ENCODE measurements at places on chromosomes 1 and 21.

DNA sequence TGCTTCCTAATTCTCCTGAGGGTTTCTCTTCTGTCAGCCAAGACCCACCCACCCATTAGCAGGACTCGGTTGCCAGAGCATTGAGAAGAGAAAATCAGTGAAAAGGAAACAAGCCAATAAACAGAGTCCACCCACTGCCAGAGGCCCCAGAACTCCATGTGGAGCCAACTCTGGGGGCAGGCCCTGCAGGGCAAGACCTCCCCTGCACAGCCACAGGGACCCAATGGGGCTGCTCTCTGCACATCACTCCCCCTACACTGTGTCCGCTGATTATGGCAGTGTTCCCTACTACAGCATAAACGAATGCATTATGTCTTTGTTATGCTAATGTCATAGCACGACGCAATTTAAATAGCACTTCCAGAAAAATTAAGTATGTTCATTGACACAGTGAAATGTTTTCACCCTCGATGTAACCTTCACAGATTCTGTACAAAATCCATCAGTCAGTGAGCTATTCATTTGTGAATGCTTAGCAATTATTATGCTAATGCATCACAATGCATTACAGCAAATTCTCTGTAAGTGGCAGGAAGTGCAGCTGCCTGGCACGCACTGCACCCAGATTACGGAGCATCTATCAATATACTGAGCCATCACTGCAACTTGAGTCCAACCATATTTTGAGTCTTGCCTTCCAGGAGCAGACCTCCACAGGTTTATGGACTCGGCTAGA is 56.4 kb downstream of the GRIK3 start:
- no peak for DNase-seq

GRCh38 chr1:177569476-177569875 is 398.7 kb downstream of the BRINP2 start:
- DNase-seq, result no peak

GRCh38 chr1:156444407-156445001 is 56.1 kb downstream of the MEF2D start:
- DNase-seq, result no peak

- no peak for DNase-seq
Observed at GRCh38 chr1:39727221-39727931, 11.3 kb upstream of the PPIE start.

- no peak for DNase-seq
Observed at GRCh38 chr1:55611123-55611522, 396.0 kb upstream of the USP24 start.

DNA sequence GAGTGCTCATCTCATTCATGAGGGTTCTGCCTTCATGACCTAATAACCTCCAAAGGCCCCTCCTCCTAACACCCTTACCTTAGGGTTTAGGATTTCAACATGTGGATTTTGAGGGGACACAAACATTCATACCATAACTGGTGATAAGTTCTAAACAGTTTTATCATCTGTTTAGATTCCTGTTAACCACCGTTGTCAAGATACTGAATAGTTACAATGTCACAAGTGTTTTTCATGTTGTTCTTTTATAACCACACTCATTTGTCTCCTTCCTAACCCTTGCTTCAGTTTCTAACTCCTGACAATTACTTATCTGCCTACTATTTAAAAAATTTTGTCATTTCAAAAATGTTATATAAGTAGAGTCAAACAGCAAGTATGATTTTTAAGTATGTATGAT is 86.0 kb downstream of the NCAM2 start:
- DNase-seq, result no peak

DNA sequence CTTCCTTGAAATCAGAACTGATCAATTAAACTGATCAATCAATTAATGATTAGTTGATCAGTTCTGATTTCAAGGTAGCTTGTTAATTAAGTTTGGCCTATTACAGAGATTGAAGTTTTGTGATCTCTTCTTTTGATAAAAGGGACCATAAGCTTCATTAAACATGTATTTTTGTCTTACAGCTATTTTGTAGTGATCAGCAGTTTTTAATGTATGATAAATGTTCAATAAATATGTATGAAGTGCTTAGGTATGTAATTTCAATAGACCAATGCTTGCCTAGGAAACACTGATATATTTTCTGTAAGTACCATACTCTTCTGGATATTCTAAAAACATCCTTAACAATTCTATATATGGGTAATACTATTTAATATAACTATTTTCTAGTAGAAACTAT is 569.6 kb downstream of the BRINP3 start:
- no peak for DNase-seq

GRCh38 chr21:16437586-16437985 is 707.8 kb downstream of the USP25 start:
- no peak for DNase-seq

DNA sequence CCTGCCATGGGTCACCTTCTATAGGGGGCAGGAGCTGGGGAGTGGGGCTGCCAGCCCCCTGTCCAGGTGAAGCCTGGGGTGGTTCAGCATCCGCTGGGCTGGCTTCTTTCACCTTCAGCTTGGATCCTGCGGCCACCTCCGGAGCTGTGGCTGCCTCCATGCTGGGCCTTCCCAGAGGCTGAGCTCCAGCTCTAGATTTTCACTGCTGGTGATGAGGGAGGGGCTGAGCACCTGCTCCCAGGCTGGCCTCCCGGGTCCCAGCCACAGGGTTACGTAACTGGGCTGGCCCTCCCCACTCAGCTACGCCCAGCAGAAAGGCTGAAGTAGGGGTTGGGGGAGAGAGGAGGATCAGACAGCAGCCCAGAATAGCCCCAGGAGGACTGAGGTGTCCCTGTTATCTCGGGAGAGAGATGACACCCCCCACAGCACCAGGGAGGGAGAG is at the start of gene MYBPHL:
TSS of gene MYBPHL (minus strand) at position 180 of the 442 bp plus-strand sequence. CDS start at position 160, 20 bp downstream.
- no peak for DNase-seq

GRCh38 chr1:232471250-232471649 is 158.7 kb downstream of the SIPA1L2 start:
- DNase-seq, result no peak

DNA sequence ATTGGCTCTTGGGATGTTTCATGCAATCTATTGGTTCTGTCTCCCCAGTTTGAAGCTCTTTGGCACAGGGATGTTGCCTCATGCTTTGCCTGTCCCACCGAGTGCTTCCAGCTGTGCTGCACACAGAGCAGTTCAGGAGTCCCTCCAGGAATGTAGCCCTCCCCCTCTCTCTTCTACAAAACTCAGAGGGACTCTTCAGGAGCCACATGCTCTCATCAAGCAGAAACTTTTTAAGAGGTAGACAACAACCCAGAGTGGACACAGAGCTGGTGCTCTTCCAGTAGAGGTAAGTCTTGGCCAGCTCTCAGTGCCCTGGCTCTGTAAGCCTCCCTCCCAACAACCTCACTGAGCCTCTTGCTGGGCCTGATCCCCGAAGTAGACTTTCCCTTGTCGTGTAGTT is 11.6 kb upstream of the ZNF697 start:
- DNase-seq, result peak; percentile 33

DNA sequence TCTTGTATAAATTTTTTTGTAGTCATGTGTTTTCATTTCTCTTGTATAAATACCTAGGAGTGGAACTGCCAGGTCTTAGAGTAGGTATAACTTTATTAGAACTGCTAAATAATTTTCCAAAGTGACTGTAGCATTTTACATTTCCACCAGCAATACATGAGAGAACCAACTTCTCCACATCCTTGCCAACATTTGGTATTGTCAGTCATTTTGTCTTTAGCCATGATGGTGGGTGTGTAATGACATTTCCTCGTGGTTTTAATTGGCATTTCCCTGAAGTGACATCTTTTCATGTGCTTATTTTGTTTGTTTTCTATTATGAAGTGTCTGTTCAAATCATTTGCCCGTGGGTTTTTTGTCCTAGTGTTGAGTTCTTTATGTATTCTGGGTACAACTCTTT is 29.7 kb downstream of the ZBTB8A start:
- DNase-seq, result no peak

DNA sequence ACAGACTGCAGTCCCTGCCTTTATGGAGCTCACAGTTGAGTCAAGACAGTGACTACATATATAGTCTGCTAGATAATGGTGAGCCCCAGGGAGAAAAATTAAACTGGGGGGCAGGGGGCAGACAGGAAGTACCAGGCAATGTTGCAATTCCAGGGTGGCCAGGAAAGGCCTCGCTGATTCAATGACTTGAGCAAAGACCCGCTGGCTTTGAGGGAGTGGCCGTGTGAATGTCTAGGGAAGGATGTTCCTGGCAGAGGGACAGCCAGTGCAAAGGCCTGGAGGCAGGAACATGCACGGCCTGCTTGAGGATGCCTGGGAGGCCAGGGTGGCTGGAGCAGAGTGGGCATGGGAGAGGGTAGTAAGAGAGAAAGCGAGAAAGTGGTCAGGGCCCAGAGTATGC is 23.0 kb upstream of the EPHA8 start:
- no peak for DNase-seq

DNA sequence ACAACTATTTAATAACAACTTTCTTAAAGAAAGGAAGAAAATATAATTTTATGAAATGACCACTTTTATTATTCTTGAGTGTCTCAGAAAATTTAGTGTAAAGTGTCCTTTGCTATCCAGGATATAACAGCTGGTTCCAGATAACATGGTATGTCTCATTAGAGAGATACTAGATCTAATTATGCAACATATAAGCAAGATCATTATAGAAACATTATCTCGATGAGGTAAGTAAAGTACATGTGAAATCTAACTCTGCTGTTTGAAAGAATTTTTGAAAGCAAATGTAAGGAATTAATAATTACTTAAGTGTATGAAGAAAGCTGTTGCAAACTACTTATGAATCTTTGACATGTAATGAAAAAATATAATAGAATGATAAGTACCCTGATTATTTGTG is 887.4 kb upstream of the CXADR start:
- no peak for DNase-seq

- DNase-seq, result no peak
Observed at GRCh38 chr1:167518331-167518700, at the start of gene CD247. CD247 (minus strand) TSS chr1:167518529; CDS start chr1:167518465, 64 bp downstream.

DNA sequence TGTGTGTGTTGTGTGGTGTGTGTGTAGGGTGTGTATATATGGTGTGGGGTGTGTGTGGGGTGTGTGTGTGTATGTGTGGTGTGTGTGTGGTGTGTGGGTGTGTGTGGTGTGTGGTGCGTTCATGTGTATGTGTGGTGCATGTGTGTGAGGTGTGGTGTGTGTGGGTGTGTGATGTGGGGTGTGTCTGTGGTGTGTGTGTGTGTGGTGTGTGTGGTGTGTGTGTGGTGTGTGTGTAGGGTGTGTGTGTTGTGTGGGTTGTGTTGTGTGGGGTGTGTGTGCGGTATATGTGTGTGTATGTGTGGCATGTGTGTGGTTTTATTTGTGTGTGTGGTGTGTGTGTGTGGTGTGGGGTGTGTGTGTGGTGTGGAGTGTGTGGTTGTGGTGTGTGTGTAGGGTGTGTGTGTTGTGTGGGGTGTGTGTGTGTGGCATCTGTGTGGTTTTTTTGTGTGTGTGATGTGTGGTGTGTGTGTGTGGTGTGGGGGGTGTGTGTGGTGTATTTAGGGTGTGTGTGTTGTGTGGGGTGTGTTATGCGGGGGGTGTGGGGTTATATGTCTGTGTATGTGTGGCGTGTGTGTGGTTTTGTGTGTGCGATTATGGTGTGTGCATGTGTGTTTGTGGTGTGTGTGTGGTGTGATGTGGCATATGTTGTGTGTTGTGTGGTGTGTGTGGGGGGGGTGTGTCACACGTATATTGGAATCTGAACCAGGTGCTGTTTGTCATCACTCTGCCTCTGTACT is 17.1 kb upstream of the ZBTB21 start:
- no peak for DNase-seq

- DNase-seq, result no peak
Observed at GRCh38 chr1:237852342-237852741, 38.4 kb downstream of the ZP4 start.

DNA sequence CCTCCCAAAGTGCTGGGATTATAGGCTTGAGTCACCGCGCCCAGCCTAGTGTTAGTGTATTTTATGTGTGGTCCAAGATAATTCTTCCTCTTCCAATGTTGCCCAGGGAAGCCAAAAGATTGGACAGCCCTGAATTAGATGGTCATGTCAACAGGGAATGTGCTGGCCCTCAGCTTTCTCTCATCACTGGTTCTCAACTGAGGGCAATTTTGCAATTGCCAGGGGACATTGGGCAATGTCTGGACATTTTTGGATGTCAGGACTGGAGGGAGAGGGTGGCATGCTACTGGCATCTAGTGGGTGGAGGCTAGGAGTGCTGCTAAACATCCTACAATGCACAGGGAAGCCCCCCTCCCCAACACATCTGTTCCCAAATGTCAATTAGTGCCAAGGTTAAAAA is 95.0 kb downstream of the LAMC2 start:
- no peak for DNase-seq

- no peak for DNase-seq
Observed at GRCh38 chr1:24392604-24392946, 21.0 kb downstream of the STPG1 start.

DNA sequence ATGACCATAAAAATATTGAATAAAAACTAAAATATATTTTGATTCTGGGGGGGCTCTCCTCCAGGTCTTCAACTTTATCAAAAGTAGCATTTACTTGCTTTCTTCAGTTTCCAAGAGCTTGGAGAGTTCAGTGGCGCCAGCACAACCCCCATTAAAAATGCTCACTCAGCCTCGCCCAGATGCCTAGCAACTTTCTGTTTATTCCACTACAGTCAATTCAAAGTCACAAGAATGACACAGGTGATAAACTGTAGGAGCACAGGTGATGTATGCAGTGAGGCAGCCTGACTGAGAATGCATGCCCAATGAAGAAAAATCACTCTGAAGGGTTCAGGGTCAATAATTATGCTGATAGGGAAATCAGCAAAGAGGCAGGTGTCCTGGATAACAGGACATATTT is 159.4 kb upstream of the ATP1B1 start:
- DNase-seq, result no peak

DNA sequence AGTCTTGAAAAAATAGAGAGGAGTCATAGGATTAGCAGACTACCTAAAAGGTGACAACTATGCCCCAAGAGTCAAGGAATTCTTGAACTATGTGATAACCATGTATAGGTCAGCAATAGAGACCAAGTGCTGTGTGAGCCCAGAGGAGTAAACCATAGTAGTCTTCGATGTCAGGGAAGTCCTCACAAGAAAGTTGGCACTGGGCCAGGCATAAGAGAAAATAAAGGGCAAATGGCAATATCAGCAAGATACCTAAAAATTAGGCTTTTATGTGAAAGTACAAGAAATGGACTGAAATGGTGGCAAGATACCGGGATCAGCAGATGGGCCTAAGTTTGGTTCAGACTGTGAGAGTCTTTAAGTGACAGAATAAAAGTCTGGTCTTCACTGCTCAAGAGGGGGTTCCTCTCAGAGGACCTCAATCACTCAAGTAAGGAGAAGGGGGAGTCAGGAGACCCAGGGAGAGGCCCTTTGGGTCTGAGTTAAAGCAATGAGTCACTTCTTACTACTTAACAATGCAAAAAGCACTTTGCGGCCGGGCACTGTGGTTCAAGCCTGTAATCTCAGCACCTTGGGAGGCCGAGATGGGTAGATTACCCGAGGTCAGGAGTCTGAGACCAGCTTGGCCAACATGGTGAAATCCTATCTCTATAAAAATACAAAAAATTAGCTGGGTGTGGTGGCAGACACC is 95.0 kb downstream of the TEX35 start:
- no peak for DNase-seq

DNA sequence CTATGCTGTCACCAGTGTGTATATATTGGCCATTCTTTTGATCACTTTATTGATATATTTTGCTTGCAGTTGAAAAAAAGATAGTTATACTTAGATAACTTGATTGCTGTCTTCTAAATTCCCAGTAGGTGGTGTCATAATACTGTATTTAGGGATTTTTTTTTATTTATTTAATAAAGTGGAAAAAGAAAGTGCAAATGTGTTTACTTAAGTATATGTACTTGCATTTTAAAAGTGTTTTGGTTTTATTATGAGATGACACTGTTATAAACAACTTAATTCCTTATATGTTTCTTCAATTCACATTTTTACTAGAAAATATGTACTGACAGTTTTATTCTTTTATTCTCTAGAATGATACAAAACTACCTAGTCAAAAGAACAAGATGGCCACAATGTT is 164.8 kb downstream of the USP25 start:
- DNase-seq, result no peak
